ENCODE measurements at places on chromosomes 3 and 15. TPM values are rescaled to one million over a fixed set of nuclear protein-coding genes. Genes with fewer than 3 reads are reported as not detected.

The C3orf18 gene
- 34.8 TPM for total RNA-seq

DNA sequence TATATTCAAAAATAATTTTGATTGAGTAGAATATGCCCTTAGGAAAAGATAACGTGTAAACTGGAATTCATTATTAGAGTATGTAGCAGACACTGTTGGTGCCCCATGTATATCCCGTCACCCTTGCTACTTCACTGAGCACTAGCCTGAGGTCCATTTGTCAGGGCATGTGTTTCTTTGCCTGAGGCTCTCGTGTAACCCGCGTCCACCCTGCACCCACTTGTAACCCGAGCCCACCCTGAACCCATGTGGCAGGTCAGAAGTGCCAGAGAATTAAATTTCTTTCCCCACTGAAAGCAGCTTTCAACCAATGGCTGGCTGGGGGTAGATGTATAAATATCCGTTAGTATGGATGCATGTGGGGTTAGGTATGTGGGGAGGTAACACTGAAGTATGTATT is 474.2 kb upstream of the ZNF385D start:
- H3K36me3 ChIP-seq, result no peaks in the 10 kb centered on the region
- H3K27me3 ChIP-seq, result no peaks in the 10 kb centered on the region
- H3K4me1 ChIP-seq, result no peaks in the 10 kb centered on the region
- H3K4me3 ChIP-seq, result no peak overlapping the region
- DNase-seq, result no peak

DNA sequence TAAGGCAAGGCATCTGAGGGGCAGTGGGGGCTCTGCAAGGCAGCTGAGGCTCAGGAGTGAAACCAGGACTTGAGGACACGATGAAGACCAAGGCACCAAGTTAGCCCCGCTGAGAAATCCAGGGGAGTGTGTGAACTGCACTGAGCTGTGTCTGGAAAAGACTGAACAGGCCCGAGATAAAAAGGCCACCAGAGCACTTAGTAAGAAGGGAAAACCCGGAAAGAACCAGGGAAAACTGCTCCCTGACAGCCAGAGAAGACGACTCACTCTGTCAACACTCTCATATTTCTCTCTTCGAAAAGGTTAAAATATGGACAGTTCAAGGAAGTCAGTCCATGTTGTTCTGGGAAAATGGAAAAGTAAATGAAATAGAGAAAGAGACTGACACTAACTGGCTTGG is 109.0 kb downstream of the SEC22A start:
- H3K27me3 ChIP-seq, result no peaks in the 10 kb centered on the region
- no peak overlapping the region for H3K4me3 ChIP-seq
- no peak overlapping the region for H3K27ac ChIP-seq
- H3K4me1 ChIP-seq, result peaks cover 23% of the 10 kb centered on the region
- peaks cover 52% of the 10 kb centered on the region for H3K36me3 ChIP-seq

DNA sequence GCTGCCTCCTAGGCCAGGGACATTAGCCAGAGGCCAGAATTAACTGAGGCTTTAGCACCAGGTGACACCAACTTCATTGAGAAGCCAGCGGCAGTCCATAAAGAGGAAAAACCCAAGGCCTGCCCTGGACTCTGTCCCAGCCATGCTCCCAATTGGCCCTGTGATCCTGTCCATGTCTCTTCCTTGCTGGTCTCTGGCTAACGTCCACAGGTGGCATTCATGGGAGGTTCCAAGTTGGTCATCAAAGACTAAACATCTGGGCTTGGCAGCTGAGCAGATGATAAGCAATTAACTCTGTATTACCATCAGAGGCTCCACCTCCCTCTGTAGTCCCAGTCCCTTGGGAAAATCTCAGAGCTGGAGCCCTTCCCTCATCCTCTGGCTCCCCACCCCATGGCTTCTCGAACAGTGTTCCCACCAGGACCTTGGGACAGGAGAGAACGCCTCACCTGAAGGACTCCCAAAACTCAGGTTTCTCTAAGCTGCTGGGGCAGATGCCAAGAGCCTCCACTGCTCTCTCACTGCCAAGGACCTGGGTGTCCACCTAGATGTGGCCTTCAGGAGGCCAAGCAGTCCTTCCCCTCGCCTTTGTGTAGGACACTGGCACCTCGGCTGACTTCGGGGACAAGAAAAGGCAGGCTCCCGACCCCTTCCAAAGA is 40.4 kb downstream of the GOLGA6A start:
- H3K27ac ChIP-seq, result no peak overlapping the region
- no peaks in the 10 kb centered on the region for H3K27me3 ChIP-seq
- no peak for DNase-seq
- peaks cover 55% of the 10 kb centered on the region for H3K4me1 ChIP-seq
- H3K4me3 ChIP-seq, result no peak overlapping the region

DNA sequence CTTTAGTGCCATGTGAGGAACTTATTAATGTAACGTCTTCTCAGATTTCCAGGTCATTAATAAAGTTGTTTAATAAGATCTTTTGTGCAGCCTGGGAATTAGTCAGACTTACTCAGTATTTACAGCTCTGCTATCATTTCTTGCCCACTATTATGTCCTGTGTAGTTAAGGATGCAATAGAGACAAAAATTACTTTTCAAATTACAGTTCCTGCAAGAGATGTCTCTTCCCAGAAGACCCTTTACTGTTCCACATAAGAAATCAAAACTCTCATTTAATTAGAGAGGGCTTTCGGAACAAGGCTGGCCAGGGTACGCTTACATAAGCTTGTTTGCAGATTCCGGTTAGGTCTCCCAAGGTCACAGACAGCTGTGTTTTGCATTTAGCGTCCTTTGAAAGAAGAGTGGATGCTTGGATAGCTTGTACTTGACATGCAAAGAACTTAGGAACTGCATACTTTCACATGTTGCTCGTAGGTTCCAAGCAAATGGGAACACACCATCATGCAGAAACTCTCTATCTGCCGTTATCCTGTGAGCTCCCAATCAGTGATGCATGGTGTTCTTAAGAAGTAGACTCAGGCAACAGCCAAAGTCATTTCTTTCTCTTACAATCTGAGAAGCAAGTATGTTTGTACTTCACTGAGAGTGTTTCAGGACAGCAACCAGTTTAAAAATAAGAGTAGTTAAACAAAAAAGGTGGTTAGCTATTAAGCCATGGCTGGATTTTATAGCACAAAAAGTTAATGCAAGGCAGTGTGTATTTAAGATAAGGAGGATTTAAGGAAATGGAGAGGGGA is 37.4 kb downstream of the FILIP1L start:
- peak overlapping the region; percentile 60 for H3K27ac ChIP-seq
- no peak overlapping the region for H3K4me3 ChIP-seq
- H3K4me1 ChIP-seq, result peaks cover 56% of the 10 kb centered on the region
- H3K27me3 ChIP-seq, result no peaks in the 10 kb centered on the region
- DNase-seq, result no peak
- H3K36me3 ChIP-seq, result no peaks in the 10 kb centered on the region

Measured in right atrium auricular region (tissue), 2 donors.